Stromal cell of bone marrow (primary cell): ENCODE measurements at places on chromosomes 6 and 20.

DNA sequence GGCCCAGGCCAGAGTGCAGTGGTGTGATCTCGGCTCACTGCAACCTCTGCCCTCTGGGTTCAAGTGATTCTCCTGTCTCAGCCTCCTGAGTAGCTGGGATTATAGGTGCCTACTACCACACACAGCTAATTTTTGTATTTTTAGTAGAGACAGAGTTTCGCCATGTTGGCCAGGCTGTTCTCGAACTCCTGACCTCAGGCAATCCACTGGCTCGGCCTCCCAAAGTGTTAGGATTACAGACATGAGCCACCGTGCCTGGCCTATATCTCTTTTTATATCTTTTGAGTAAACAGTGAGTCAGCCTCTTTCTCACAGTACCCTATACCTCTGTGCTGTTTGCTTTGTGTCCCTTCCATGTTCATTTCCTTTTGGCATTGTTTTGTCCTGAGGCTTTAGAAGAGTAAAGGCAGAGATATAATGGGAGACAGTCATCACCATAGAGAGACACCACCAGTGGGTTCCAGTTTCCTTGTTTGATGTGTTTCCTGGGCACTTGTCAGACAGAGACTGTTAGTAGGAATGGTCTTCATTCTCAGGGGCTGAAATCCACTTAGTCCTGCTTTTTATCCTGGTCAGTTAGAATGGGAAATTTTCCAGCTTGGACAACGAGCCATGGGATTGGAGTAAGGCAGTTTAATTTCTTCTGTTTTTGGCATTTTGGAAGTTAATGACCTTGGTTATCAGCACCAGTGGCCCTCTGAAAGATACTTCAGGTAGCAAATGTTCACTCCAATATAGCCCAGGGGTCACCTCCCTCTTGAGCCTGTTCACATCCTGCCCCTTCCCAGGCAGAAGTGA is 32.2 kb upstream of the ASXL1 start:
- DNase-seq, result peak; percentile 25

GRCh38 chr6:47061309-47062300 is 19.5 kb upstream of the ADGRF1 start:
- no peak for DNase-seq

DNA sequence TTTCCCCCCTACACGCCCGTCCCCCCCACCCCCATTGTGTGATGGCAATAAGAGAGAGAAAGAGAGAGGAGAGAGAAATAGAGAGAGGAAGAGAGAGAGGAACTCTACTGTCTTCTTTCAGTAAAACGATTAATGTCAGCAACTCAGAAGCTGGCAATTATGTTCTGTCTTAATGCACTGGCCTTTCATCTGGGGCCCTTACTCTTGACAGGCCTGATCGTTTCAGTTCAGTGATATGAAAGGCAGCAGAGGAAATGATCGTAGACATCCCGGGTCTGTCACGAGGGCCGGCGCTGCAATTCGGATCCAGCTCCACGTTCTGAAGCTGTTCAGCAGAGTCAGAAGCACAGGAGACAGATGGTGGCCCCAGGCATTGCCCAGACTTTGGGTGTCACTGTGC is 308.9 kb downstream of the ZNF217 start:
- no peak for DNase-seq

DNA sequence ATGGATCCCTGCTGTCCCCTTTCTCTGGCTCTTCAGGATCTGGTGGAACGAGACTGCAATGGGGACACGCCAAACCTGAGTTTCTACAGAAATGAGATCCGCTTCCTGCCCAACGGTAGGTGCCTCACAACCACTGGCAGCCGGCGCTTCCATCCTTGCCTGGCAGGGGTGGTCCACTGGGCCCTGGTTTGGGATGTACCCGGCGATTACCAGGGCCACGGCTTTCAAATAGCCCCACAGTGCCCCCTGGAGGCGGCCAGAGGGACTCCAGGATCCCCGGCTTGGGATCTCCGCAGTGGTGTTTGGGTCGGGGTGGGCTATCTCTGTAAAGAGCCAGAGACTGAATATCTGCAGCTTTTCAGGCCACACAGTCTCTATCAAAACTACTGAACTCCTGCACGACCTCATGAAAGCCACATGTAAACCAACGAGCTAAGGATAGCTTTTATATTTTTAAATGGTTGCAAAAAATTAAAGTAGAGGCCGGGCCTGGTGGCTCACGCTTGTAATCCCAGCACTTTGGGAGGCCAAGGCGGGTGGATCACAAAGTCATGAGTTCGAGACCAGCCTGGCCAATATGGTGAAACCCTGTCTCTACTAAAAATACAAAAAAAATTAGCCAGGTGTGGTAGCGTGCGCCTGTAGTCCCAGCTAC is 3.7 kb downstream of the OGFR start:
- no peak for DNase-seq

DNA sequence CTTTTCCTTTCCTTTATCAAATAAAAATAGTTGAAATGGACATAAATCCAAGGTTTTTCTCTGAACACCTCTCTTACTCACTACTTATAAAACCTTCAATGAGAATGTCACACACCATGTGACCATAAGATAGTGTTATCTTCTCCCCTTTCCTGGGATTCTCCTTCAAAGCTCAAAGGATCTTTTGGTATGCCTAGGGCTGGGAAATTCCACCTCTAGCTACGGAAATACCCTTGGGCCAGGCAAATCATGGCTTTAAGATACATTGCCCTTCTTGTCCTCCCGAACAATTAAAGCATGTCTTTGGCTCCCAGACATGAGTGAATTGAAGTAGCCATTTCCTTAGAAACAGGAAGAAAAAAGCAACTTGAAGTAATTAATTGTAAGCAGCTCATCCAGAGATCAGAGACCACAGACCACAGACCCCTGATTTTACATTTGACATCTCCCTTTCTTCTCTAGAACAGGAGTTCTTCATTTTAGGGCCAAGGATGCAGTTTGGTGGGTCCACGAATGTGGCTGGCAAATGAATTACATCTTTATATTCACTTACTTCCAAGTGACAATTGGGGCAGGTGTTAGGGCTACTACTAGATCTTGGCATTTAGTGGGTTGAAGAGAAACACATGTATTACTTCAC is 4.1 kb downstream of the PLCB4 start:
- DNase-seq, result no peak

DNA sequence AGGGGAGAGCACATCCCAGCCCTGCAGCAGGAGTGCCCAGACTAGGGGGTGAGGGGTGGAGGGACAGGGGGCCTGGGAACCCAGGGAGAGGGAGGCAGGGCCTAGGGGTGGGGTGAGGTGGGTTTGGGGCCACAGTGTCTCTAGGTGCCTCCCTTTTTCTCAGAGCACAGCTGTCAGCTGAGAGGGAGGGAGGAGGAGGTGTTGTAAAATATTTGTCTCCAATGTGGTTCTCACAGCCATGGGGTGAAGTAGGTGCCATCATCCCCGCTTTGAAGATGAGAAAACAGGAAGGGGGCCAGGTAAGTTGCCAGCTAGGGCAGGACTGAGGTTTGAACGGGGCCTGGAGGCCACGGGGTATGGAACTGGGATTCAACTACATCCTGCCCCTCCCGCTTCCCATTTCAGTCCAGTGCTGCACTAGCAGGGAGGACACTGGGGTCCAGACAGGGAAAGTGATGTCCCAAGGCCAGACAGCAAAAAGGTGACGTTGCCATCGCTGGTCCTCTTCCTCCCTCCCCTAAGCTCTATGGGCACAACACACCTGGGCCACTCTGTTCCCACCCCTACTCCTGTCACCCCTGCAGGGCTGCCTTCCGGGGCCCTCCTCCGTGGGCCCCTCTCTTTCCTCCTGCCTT is 20.3 kb downstream of the PACSIN1 start:
- DNase-seq, result no peak
